Esophagus mucosa (tissue), 1 donor: ENCODE measurements at places on chromosomes 6 and 20.
A peak's percentile ranks its signal among the peaks of the same experiment; 100 is the strongest.

- ATAC-seq, result no peak
Observed at GRCh38 chr6:145587334-145587733, 148.0 kb downstream of the EPM2A start.

DNA sequence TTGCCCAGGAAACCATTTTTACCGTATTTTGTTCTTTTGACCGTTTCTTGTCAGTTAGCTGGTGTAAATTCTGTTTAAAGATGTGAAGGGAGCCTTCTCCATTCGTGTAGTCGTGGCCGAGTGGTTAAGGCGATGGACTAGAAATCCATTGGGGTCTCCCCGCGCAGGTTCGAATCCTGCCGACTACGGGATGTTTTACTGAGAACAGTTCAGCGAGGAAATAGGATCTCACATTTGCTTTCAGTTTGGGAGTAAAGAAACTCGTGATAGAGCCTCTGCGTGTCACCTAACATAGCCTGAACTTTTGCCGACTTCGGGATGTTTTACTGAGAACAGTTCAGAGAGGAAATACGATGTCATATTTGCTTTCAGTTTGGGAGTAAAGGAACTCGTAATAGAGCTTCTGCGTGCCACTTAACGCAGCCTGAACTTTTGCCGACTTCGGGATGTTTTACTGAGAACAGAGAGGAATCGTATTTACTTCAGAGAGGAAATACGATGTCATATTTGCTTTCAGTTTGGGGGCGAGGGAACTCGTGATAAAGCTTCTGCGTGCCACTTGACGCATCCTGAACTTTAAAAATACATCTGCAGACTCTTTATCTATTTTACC lies 5.9 kb upstream of the ZNF184 start:
- ATAC-seq, result peak; percentile 92

GRCh38 chr20:2156666-2157624 lies 55.3 kb downstream of the STK35 start:
- peak; percentile 47 for ATAC-seq

GRCh38 chr20:56899506-56899905 lies 270.4 kb downstream of the TFAP2C start:
- ATAC-seq, result no peak

DNA sequence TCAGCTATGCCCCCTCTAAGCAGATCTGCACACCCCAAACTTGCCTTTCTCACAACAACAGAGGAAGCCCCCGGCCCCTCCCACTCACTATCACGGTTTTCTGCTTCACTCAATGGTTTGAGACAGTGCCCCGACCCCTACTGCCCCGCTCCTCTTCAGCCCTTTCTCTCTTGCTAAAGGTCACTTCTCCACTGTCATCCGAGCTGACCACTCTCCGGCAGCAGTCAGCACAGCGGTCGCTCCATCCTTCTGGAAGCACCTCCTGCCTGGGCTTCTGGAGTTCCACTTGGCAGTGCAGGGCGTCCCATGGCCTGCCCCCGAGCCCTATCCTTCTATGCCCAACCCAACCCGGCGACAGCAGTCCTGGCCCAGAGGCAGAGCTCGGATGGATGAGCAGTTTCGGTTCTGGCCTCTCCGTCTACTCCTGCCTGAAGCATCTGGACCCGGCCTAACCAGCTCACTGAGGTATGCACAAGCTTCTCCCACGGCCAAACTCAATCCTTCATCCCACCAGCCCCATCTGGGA lies 4.1 kb downstream of the CTSZ start:
- no peak for ATAC-seq

DNA sequence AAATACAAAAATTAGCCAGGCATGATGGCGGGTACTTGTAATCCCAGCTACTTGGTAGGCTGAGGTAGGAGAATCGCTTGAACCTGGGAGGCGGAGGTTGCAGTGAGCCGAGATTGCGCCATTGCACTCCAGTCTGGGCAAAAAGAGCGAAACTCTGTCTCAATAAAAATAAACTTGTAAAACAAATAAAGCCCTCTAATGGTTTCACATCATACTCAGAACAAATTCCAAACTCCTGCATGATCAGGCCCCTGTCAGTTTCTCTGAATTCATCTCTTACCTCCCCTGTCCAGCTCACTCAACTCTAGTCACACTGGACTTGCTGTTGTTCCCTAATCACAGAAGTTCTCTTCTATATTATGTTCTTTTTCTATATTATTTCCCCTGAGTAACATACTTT lies 43.1 kb upstream of the SGK1 start:
- no peak for ATAC-seq

GRCh38 chr20:46900086-46900485 lies 5.4 kb downstream of the EYA2 start:
- ATAC-seq, result no peak

DNA sequence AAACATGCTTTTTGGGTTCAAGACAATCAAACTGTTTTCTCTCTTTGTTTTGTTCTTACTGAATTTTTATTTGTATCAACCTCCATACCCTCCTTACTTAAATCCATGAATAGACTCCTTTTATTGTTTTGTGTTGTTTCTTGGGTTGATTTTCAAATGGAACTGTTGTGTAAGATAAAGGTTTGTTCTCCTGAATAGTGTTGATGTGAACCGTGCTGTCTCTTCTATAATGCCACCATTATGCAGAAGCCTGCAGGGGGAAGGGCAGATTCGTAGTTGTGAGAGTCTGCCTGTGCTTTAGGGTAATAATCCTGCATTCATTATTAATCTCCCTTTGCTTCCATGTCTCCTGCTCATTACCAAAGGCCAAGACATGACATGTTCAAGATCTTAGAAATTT lies 105.9 kb downstream of the CDKAL1 start:
- ATAC-seq, result no peak

GRCh38 chr6:25192590-25193459 lies 86.3 kb upstream of the CARMIL1 start:
- peak; percentile 58 for ATAC-seq

DNA sequence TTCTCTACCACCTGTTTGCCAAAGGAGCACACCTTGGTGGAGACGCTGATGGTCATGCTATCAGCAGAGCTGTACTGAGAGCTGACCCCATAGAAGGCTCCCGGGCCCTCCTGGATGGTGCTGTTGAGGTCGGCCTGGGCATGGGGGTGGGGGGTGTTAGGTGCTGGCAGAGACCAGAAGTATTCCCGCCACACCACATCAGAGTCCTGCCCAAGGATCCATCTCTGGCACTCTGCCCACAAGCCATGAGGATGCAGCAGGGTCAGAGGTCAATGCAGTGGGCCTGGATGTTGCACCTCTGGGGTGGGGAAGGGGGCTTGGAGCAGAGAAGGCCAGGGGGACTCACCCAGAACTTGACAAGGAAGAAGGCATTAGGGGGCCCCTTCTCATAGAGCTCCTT lies 7.4 kb downstream of the RPL10A start:
- no peak for ATAC-seq

GRCh38 chr6:111662072-111662793 lies 56.6 kb upstream of the TRAF3IP2 start:
- ATAC-seq, result no peak

- ATAC-seq, result no peak
Observed at GRCh38 chr6:73182021-73182607, 43.2 kb downstream of the KHDC1L start.

- no peak for ATAC-seq
Observed at GRCh38 chr6:76026101-76026500, 46.4 kb downstream of the IMPG1 start.

GRCh38 chr20:35828434-35828833 lies 56.6 kb downstream of the PHF20 start:
- ATAC-seq, result peak; percentile 80

GRCh38 chr20:1010659-1011058 lies 8.5 kb upstream of the RSPO4 start:
- no peak for ATAC-seq

- ATAC-seq, result no peak
Observed at GRCh38 chr6:108807928-108808327, 40.3 kb upstream of the ARMC2 start.

DNA sequence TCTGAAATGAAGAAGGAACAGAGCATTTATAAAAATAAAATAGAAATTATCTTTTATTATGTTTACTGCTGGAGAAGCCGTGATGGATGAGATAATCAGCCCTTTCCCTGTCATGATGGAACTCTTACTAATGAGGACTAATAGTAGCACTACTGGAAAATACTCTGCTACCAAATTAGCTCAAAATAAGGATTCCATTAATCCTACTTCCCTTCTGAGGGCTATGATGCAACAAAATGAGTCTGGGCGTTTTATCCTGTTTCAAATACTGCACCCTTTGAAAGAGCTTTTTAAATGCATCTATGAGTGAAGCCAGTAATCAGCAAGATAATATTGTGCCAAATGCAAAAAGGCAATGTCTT lies 59.3 kb upstream of the CARMIL1 start:
- peak; percentile 32 for ATAC-seq

DNA sequence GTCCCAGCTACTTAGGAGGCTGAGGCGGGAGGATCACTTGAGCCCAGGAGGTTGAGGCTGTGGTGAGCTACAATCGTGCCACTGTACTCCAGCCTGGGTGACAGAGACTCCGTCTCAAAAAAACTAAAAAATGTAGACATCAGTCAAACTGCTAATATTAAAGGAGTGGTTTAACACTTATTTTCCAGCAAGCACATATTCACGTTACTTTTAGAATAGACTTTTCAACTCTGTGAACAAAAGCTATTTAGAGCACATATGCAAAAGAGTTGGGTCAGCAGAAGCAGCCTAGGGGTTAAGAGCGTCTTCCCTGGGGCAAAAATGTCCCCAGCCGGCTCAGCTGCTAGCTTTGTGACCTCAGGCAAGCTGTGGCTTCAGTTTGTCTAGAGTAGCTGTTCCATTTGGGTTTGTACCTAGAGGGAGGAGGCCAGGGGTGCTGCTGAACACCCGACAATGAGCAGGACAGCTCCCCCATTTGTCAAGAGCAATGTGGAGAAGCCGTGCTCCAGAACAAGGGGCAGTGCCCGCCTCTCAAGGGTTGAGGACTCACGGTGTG lies 62.5 kb upstream of the PTGIS start:
- ATAC-seq, result peak; percentile 3

- peak; percentile 62 for ATAC-seq
Observed at GRCh38 chr6:2127484-2127911, 117.9 kb downstream of the GMDS start.

GRCh38 chr6:22437665-22438064 lies 131.7 kb upstream of the HDGFL1 start:
- no peak for ATAC-seq

- ATAC-seq, result no peak
Observed at GRCh38 chr6:75299801-75300530, 15.4 kb upstream of the TMEM30A start.

GRCh38 chr6:156197513-156197912 lies 579.7 kb upstream of the ARID1B start:
- ATAC-seq, result no peak

GRCh38 chr20:62286493-62287064 lies 16.2 kb upstream of the ADRM1 start:
- ATAC-seq, result no peak

- ATAC-seq, result peak; percentile 34
Observed at GRCh38 chr6:43491750-43492661, 14.6 kb downstream of the TJAP1 start.

- ATAC-seq, result no peak
Observed at GRCh38 chr6:105667056-105667455, 264.2 kb upstream of the PREP start.

DNA sequence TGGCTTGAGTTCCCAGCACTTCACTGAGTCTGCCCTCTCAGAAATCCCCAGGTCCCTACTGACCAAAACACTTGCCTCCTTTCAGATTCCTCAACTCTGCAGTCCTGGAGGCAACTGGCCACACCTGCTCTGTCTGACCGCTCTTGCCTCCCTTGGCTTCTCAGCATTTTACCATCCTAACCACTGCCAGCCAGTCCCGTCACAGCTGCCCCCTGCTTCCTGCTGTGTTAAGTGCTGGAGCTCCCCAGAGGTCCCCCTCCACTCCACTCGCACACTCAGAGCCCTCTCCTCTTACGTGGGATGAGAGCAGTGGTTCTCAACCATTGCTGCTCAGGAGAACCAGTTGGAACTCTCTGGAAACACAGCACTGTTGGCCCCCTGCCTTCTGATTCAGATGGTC lies 20.5 kb downstream of the ADAT2 start:
- no peak for ATAC-seq

DNA sequence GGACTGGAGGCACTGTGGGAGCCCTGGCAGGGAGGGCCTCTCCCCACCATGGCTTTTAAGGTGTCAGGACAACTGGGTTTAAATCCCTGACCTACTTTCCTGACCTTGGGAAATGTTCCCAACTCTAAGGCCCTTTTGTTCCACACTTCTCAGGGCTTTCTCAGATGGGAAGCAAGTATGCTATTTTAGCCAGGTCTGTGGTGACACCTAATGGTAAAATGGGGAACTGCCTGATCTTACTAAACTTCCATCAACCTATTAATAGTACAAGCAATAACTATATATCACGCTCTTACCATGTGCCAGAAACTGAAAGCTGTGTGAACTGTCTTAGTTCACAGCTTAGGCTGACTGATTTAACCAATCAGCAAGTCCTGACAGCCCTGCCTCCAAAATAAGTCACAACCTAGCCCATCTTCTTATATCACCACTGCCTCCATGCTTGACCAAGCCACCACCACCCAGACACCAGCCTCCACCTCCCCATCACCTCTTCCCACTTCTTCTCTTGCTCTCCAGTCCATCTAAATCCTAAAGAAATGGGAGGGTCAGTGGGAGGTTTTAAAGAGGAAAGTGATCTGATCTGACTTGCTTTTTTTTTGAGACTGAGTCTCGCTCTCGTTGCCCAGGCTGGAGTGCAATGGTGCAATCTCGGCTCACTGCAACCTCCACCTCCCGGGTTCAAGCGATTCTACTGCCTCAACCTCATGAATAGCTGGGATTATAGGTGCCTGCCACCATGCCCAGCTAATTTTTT lies 6.9 kb upstream of the BLCAP start:
- ATAC-seq, result peak; percentile 79

- ATAC-seq, result no peak
Observed at GRCh38 chr6:119240257-119241110, 109.1 kb downstream of the MAN1A1 start.

- ATAC-seq, result no peak
Observed at GRCh38 chr6:81242624-81243023, 509.9 kb downstream of the TENT5A start.

DNA sequence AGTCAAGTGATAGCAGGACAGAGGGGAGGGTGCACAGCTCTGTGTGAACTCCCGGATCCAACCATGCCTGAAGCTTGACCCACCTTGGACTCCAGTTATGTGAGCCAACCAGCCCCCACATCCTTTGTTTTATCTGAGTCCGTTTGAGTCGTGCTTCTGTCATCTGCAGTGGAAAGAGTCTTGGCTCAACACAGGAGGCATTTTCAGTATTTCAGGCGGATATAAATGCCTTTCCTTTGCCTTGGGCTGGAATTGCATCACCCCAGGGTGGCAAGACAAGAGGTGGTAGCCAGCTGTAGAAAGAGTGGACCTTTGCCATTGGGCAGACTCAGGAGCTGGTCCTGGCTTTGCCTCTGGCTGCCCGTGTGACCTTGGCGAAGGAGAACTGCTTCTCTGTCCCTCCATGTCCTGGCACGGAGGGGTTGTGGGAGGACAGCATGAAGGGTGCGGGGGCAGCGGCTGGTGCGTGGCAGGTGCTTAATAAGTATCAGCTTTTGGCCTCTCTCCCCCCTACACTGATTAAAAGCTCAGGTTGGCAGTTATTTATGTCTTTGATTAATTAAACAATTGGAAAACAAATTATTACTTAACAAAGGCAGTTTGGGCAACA lies 42.6 kb upstream of the APCDD1L start:
- no peak for ATAC-seq

- ATAC-seq, result no peak
Observed at GRCh38 chr6:169542491-169542890, 159.3 kb downstream of the WDR27 start.

- ATAC-seq, result no peak
Observed at GRCh38 chr6:148653138-148653776, 93.6 kb upstream of the UST start.
